ENCODE measurements at places on chromosomes 4 and X.

GRCh38 chr4:116702949-116703348, 382.4 kb downstream of the TRAM1L1 start:
- no peak for DNase-seq

DNA sequence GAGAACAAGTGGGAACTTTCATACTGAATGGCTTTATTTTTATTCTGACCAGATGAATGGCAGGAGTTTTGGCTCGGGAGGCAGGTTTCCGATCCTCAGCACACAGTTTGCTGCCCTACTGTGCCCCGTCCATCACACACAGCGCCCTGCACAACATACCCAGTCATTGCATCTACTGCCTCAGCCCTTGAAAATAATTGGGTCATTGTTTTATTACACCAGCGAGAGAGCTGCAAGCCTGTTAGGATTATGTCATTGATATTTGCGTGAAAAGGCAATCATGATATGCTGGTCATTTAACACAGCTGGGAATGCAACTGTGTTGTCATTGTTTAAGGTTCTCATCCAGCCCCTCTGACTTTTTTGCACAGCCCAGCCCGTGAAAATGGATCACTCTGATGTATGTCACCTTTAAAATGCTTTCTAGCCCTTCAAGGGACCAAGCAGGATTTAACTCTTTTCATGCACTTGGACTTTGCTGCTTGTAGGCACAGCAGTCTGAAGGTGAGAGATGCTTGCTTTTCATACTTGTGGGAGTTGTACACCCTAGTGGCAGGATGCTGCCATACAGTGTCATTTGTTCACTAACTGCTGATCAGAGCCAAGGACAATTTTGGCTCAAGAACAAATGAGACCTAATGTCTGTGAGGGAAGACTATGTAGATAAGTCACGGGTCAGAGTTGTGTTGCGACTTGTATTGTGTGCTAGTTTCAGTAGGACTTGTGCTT, 62.3 kb downstream of the RTL9 start:
- DNase-seq, result no peak

GRCh38 chr4:30847958-30848357, 127.8 kb downstream of the PCDH7 start:
- no peak for DNase-seq

- no peak for DNase-seq
These were observed 47.4 kb downstream of the TEX13A start for GRCh38 chrX:105173071-105173470.

DNA sequence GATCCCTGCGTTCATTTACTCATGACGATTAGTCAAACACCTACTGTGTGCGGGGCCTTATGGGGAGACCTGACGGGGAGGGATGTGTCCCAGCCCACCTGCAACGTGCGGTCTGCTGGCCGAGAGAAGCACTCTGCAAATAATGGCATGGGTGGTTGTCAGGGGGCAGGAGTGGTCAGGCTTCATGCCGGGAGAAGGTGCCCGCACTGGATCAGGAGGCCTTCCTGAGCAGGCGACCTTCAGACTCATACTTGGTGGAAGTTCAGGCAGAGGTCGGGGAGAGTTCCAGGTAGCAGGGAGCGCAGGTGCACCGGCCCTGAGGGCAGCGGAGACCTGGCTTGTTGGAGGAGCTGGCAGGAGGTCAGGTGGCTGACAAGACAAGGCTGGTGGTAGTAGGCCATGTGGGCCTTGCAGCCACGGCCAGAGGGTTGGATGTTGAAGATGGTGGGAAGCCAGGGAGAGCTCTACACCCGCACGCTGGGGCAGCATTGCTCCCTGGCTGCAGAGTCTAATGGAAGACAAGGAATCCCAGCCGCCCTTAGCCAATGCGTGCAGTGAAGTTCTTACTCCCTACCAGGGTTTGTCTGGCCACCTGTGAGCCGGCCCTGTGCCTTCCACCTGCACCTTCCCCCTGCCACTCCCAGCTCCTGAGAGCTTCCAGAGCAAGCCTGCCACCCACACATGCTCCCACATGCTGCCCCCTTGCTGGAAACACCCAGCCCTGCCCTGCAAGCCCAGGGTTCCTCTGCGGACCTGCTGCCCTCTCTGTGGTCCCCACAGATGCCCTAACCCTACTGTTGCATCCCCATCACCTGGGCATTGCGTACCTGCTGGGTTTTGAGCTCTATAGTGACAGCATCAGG, 97.3 kb downstream of the PSAPL1 start:
- DNase-seq, result peak; percentile 67

DNA sequence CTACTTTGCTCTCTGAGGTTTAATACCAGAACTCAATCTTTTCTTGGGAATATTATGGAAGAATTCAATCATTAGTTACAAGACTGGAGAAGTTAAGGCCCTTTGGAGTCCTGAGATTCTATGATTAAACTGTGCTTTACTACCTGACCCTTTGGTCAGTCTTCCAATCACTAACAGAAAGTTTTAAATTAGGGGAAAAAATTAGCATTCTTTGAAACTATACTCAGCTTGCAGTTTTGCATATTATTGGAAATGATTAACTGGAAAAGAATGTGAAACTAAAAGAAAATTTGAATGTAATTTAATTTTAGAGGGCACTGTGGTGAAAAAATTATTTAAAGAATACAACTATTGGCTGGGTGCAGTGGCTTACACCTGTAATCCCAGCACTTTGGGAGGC, 18.7 kb upstream of the GPR34 start:
- no peak for DNase-seq

DNA sequence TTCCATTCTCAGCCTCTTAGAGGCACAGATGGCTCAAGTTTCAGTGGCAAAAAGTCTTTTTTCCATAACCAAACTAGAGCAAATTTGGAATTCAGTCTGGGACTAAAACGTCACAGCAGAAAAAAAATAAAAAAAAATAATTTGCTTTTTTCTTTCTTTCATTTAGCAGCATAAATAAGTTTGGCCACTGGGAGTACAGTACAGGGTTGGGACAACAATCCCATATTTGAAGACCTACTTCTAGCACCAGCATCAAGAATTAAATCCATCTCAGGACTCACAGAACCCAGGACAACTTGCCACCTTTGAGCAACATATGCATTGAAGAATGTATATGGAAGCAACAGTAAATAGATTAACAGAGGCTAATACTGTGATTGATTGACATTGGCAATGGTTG, 214.0 kb downstream of the FBXW7 start:
- DNase-seq, result no peak

- DNase-seq, result no peak
These were observed 59.8 kb downstream of the ARSJ start for GRCh38 chr4:113919611-113920010.

- DNase-seq, result no peak
These were observed 11.1 kb downstream of the LEF1 start for GRCh38 chr4:108157655-108158054.

GRCh38 chrX:108072746-108073145, 18.6 kb downstream of the PSMD10 start:
- DNase-seq, result no peak

- DNase-seq, result no peak
These were observed 253.9 kb upstream of the NOCT start for GRCh38 chr4:138761638-138762220.

DNA sequence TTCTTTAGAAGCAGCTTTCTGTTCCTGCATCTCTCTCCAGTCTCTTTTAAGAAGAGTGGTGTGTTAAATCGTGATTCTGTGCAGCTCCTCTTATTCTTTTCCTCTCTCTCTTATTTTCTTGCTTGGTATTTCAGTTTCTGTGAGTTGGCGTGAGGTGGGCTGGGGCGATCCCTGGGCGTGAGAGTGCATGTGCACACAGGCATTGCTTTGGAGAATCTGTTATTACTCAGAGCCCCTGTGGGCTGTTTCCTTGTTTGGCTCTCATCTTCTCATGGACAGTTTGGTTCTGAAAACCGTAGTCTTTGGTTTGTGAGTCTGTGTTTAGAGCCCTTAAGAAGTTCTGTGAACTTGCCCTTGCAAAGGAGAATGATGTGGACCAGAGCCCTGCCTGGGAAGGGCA, 97.2 kb upstream of the CLNK start:
- no peak for DNase-seq

Measured in spleen (tissue), 13 donors.